ENCODE measurements at places on chromosomes 3 and 15.

DNA sequence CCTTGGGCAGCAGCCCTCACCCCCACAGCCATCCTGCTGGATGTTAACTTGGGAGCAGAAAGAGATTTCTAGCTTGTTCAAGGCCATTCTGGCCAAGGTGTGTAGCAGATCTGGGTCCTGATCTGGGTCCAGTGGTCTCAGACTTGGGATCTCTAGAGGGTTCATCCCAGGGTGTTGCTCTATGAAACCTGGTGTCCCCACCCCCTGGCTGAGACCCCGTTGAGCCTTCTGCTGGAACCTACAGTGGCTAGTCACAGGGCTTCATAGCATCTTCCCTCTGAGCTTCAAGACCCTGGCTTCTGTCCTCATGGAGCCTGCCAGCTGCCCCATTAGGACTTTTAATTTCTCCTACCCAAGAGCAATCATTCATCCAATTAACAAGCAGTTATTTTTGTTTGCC is 64.3 kb downstream of the EPHB1 start:
- DNase-seq: no peak

DNA sequence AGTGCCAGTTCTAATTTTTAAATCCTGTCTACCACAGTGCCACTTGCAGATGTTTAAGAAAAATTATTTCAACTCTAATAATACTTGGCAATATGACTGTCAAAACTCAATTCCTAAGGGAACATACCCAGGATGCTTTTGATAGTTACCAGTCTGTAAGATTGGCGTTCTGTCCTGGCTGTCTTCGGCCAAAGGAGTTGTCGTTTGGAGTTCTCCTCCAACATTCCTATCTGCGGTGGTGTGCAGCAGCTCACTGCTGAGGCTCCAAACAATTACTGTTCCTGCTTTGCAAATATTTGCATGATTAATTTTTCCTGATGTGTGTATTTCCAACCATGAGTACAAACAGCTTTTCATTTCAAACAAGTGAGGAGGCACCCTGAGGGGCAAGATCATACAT is 330.8 kb upstream of the DPH6 start:
- DNase-seq: no peak

- no peak for DNase-seq
Measured at GRCh38 chr15:85422607-85423006, 42.2 kb downstream of the AKAP13 start.

- no peak for DNase-seq
Measured at GRCh38 chr3:101223016-101223415, 97.4 kb downstream of the IMPG2 start.

DNA sequence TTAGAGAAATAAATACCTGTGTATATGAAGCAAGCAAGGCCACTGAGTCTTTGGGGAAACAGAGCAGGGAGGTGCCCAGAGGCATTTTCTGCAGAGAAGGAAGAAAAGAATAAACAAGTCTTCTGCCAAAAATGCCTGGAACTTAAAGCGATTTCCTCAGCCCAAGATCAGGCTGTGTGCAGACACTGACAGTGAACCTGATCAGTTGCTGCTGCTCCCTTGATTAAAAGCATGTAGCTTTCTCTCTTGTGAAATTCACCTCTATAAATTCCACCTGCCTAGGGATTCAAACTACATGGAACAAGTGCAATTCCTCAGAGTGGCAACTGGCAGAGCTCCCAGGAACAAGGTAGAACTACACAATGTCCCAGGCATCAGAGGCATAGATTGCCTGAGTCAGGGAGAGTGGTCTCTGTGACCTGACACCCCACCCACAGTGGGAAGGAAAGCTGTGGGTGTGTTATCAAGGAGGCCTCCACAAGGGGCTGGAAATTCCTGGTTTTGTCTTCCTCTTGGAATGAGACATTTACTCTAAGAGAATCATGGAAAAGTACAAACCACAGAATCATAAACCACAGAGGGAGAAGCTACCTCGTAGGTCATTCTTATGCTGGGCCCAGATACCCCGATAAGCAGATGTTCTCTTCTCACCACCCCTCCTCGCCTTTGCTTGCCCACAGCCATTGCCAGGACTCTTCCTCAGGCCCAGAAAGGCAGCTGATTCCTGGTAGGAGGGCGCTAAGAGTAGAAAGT is 1.8 kb upstream of the ZBTB38 start:
- peak; percentile 99 for DNase-seq

GRCh38 chr3:107410606-107411005 is 33.4 kb downstream of the CCDC54 start:
- no peak for DNase-seq

- no peak for DNase-seq
Measured at GRCh38 chr3:136106101-136106500, 90.0 kb downstream of the MSL2 start.

DNA sequence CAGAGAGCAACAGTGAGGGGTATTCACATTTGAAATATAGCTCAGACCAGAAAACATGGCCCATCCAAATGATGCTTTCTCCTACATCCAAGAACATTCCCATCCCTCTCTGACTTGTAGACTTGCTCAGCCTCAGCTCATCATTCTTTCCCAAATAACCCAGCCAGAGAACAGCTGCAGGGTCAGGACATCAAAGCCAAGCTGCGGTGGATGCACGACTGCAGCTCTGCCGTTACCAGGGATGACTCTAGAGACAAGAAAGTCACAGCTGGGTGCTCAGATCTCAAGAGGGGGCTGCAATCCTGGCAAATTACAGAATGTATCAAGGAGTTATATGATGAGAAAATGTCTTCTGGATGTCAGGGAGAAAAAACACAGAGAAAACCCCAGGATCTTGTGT is 944.3 kb downstream of the NTRK3 start:
- no peak for DNase-seq

- no peak for DNase-seq
Measured at GRCh38 chr3:99911433-99911832, 93.8 kb downstream of the CMSS1 start.

DNA sequence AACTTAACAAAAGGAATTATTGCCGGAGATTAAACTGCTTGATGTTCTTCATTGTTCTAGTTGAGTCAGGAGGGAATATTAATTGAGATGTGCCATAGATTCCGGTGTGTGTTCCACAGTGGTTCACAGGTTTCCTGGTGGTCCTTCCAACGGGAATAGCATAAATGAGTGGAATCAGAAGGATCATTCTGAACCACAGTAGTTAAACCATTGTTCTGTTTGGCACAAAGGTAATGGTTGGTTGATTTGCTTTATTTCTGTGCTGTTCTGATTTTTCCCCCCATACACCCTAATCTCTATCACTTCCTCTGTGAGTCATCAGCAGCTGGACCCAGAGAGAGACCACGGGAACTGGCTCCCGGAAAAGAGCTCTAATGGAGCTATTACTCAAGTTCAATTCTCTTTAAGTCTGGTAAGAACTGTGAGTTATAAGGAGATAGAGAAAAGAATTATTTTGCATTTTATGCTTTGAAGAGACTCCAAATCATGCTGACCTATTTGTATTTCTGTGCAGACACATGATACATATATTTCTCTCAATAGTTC is 627.2 kb downstream of the ZIC1 start:
- peak; percentile 67 for DNase-seq

DNA sequence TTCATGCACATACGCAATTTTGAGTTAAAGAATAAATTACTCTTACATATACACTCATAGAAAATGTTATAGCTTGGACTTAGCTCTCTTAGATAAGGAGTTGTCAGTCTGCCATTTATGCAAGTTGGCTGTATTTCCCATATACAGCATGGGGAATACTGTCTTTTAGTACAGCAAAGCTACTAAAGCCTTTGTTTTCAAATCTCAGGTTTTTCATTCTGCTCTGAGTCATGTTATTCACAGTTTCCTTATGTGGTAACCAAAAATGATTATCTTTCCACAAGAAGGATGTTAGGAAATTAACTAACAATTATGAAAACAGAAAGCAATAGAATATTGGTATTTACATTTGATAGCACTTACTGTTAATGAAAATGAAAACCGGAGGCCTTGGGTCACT is 4.3 kb upstream of the TIPARP start:
- no peak for DNase-seq

DNA sequence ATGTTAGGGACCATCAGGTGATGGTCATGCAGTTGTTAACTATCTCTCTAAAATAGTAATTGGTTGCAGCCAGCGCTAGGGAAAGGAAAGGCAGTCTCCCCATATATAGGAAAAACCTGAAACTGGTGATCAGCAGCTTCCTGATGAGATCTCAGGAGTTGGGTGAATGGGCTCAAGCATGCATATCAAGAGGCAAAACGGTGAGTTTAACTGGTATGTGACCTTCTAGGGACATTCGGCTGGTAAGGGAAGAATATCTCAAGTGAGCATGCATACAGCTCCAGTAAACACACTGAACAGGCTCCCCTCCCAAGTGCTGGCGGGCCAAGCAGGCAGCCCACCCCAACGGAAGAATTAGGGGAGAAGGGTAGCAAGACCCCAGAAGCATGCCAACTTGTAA is 49.3 kb upstream of the ROBO2 start:
- DNase-seq: no peak

- DNase-seq: no peak
Measured at GRCh38 chr3:6301626-6302025, 559.3 kb upstream of the GRM7 start.

GRCh38 chr3:171841620-171842000 is 1.5 kb upstream of the TMEM212 start:
- no peak for DNase-seq

- no peak for DNase-seq
Measured at GRCh38 chr3:141323936-141324704, 44.2 kb upstream of the ZBTB38 start.

GRCh38 chr15:85541744-85542143 is 161.3 kb downstream of the AKAP13 start:
- DNase-seq: no peak

GRCh38 chr3:138686771-138687221 is 78.2 kb downstream of the FAIM start:
- peak; percentile 31 for DNase-seq

DNA sequence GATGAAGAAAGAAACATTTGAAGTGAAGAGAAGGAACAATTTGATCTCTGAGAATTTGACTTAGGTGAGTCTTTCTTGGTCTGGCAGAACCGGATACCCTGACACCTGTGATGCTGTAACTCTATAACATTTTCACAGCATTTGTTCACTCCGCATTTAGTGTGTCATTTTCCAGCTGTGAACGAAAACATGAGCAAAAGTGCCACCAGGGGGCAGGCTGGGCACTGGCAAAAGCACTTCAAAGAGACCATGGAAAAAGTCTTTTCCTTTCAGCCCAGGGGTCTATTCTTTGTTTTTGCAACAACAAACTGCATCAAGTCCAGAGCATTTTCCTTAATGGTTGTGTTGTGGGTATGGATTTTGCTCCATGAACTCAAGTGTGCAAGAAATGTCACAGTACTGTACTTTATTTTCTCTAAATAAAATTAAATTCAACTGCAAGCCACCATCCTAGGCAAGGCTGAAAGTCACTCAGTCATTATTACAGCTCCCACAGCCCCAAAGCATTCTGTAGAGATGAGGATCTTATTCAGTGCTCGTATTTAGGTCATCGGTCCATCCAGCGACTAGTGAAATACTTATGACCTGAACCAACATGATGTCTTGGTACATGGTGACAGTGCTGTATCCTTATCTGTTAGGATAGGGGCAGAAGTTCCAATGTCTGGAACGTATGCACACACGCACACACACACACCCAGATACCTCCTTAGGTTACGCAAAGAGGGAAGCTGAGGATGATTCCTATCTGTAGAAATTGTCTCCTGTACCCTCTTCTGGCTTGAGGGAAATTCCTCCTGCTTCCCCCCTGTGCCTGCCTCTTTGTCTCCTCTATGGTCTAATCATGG is 125.5 kb downstream of the GADL1 start:
- DNase-seq: peak; percentile 67

- no peak for DNase-seq
Measured at GRCh38 chr3:158572766-158573060, 1.7 kb downstream of the MLF1 start.

GRCh38 chr3:51982352-51982837 is 940 bp upstream of the ACY1 start:
- DNase-seq: peak; percentile 65
